CD4-positive, alpha-beta T cell treated with Interleukin-17A for 4 hours (primary cell): ENCODE measurements at places on chromosomes 1 and 21.
A peak's percentile ranks its signal among the peaks of the same experiment; 100 is the strongest.

DNA sequence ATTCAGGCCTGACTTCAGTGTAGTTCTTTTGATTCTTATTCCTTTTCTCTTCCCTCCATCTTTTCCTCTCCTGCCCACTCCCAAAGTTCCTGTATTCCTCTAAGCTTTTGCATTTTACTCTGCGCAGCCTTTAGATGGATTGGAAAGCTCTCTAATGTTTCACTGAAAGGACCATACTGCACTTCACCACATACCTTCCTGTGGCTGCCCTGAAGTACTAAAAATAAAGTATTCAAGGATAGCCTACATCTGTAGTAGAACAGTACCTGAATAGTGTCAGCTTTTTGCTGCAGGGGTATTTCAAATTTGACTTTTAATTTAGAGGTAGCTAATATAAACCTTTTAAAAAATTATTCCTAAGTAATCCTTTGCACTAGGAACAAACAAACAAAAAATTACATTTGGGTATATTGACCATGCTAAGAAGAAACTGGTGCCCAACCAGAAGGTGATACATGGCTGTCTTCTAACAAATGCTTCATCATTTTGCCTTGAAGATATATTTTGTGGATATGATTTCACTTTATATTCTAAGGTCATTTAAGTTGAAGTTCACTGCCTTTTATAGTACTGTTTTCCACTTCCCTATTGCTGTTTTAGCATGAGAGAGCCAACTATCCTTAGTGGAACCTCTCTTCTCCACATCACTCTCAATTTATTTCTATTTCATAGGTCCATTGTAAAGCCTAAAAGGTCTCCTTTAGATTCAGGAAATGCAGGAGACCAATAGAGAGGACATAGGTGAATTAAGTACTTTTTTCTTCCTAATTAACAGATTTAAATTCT is 22.8 kb downstream of the FAM20B start:
- no peak for DNase-seq

- DNase-seq, result no peak
Measured at GRCh38 chr1:59026472-59026948, 242.7 kb upstream of the JUN start.

DNA sequence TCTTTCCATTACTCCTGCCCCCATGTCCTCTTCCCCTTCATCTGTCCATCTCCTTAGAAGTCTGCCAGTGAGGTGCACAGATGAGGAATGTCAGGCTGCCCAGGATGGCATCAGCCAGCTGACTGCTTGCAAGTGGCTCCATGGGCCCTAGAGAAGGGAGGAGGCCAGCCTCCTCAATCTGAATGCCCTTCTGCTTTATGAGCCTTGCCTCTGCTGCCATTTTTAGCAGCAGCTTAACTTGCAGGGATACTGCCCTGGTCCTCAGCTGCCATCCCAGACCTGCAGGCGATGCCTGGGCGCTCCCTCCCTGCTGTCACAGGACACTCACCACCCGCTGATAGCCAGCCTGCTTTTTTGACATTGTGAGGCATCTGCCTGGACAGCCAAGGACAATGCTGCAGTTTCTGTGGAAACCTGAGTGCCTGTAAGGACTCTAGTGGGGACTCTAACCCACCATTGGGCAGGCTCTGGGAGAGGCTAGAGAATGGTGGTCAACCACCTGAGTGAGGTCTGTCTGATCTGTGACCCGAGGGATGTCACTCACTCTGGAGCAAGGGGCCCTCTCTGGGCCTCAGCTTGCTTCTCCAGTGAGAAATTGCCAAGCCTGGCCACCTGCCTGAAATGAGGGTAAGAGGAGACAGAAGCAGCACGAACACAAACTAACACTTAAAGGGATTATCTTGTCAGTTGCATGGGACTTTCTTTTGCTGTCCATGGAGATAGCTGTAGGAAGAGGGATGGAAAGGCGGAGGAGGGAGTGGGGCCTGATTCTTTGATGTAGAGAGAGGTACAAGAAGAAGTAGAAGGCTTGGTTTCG is 185.0 kb downstream of the MIS18A start:
- DNase-seq, result no peak

- DNase-seq, result no peak
Measured at GRCh38 chr1:25758466-25759070, 41.4 kb upstream of the SELENON start.

GRCh38 chr1:36872126-36872754 is 162.1 kb downstream of the GRIK3 start:
- no peak for DNase-seq

DNA sequence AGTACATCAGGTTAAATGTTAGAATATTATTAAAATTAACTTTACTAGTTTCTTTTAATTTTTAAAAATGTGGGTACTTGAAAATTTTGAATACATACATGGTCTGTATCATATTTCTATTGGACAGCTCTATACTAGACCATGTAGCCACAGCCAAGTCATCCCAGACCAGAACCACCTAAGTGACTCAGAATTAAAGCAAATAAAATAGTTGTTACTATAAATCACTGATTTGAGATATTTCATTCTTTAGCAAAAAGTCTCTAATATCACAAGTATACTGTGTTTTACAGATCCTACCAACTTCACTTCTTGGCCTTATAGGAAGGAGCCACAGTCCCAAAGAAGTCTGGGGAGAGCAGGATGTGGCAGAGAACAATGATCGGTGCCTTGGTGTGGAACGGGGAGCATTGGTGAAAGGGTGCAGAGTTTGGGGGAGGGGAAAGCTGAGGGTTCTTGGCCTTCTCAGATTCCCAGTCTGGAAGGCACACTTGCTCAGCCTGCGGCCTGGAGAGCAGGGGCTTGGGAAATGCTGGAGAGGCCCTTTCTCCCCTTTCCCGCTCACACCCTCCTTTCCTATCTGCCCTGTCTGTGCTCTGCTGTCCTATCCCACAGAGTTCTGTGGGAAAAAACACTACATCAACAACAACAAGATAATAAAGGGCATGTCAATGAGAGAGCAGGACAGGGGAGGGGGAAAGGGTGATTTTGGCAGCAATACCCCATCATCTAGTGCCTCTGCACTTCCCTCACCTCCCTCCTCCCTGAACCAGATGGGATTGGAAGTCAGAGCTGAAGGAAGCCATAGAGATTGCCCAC is 122.1 kb downstream of the NGF start:
- DNase-seq, result no peak

DNA sequence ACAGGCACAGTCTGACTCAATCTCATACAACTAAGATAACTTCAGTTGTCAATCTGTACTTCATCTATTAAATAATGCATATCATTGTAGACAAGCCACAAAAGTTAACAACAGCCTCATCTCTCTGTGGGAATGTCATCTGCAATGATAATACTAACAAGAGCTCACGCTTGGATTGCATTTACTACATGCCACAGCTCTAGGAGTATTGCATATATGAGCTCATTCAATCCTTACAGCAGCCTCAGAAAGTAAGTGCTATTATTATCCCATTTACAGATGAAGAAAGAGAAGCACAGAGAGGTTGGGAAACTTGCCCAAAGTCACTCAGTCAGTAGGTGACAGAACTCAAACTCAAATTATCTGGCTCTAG is 105.7 kb upstream of the GUCA2B start:
- DNase-seq, result no peak

GRCh38 chr1:234238060-234238459 is 135.2 kb upstream of the COA6 start:
- DNase-seq, result no peak

DNA sequence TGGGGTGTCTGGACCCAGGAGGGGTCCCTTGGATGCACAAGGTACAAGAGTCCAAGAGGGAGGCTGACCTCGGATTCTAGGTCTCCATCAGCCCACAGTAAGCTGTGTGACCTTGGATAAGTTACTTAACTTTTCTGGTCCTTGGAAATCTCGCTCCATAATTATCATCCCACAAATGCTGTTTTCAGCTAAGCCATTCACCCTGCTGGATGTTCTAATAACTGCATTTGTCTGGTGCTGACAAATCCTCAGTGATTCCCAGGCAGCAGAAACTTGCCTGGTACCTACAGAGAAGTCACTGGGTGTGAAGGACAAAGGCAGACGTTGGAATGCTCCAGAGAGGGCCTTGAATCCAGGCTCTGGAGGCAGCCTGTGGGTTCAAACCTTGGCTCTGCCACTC is 89.7 kb downstream of the IGSF21 start:
- DNase-seq, result no peak

- DNase-seq, result peak; percentile 78
Measured at GRCh38 chr21:25561668-25562641, 45.3 kb downstream of the MRPL39 start.

DNA sequence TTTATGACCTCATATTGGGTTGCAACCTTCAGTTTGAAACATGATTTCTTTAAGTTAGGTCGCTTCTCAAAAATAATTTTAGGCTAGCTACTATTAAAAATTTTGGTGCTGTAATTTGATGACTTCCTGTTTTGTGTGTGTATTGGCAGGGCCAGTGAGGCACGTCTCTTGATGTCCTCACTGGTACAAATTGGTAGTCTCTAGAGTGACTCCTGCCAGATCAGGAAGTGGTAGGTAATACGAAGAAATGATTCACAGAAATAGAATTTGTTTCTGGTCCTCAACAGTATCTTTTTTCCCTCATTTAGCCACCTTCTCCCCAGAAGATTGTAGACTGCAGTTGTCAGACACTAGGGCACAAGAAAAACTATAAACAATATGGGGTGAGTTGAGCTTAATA is 120.9 kb upstream of the KIAA1614 start:
- DNase-seq, result no peak

GRCh38 chr1:114062477-114063099 is 83.3 kb downstream of the OLFML3 start:
- DNase-seq, result no peak

DNA sequence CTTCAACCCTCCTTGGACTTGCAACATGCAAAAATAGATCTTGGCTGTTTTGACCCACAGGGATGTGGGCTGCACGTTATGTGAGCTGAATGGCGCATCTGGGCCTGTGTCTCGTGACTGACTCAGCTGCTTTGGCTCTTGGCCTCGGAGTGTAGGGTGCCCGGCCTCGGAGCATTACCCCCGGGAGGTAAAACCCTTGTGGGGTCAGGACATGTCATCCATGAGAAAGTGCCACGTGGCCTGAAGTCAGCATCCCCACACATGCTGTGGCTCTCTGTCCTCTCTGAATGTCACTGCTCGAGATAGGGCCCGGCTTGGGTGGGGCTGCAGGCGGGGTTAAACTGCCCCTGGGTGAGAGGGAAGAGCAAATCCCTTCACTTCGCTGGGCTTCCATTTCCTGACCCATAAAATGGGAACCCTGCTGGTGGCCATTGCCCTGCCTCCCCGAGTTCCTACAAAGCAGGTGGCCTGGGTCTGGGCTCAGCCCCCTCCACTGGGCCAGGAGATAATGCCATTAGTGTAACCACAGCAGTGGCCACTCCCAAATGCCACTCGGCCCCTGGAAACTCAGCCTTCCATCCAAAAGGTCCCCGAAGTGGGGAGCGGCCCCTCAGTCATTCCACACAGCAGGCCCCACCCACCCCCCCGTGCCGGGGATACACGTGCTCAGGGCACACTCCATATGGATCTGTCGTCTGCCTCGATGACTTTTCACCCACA is 22.8 kb upstream of the TSPEAR start:
- DNase-seq, result no peak

DNA sequence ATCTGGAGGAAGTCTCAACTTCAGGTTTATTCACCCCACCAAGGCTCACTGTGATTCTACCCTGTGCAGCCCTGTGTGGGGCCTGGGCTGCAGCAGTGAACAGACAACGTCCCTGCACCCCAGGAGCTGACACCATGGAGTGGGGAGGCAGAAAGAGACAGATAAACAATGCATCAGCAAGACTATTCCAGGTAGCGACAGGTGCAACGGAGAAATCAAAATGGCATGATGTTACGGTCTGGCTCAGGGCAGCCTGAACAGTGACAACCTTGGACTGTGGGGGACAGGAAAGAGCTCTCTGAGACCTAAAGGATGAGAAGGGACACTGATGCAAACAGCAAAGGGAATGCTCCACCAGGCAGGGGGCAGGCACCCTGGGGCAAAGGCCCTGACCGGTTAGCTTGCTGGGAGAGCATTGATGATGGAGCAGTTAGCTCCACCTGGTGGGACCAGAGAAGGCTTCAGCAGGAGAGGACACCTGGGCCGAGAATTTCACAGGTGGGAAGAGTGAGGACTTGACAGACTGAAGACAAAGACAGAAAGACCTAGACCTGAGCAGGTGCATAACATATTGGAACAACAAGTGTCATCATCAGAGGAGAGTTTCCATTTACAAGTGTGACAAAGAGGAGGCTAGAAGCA is 589.9 kb downstream of the MATN1 start:
- no peak for DNase-seq

- DNase-seq, result no peak
Measured at GRCh38 chr1:173410133-173410793, 66.9 kb upstream of the PRDX6 start.

DNA sequence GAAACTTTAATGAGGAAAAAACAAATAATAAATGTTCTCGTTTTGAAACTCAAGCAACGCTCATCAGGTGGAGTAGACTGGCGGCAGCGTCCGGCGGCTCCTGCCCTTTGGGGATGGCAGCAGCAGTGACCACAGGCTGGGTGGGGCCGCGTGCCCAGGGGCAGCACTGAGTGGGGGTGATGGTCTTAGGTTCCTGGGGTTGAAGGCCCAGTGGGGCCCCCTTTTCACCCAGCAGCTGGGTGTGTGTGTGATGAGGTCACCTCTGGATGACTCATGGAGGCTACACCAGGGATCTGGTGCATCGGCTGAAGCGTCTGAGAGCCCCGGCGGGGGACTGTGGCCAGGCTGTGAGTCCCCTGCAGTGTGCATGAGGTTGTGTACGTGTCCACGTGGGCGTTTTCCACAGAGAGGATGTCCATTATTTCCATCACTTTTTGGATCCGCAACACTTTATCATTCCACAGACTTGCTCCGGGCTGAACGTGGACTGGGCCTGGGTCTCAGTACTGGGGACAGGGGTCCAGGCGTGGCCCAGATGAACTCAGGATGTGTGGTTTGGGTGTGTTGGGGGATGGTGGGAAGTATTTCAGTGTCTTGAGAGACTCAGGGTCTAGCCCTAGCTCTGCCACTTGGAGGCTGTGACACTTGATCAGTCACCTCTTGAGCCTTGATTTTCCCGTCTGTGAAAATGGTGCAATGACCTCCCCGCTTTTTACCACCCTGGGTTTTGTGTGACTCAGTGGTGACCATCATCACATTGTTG is 25.6 kb downstream of the LDLRAP1 start:
- peak; percentile 48 for DNase-seq

DNA sequence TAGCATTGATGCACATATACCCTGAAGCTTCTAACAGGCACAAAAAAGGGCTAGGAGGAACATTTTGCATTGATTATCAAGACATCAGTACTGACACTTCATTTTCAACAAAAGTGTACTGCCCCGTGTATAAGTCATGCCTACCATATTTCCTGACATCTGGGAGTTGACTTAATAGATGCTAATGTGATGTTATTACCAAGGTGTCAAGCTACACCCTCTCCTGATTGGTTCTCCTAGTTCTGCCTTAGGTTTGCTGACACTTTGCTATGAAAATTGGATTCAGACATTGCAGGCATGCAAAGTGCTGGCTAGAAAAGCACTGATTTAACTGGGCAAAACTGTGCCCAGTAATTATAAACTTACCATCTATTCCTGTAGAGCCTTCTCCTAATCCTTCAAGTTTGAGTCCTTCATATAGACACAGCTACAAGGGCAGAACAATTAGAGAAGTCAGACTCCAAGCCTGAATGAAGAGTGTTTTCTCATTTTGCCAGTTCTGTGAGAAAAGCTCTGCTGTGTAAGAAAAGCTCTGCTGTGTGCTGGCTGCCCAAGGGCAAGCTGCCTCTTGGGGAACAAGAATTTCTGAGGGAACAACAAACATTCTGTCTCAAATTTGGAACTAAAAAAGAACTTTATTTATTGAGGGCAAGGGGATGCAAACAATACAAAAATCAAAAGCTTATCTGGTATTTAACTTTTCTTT is 11.2 kb downstream of the S100A10 start:
- no peak for DNase-seq
